ENCODE measurements at places on chromosomes 16 and 17. TPM values are rescaled to one million over a fixed set of nuclear protein-coding genes. Genes with fewer than 3 reads are reported as not detected.

The ITGAL gene
- 9.2 TPM for total RNA-seq

The CD300C gene
- not detected for total RNA-seq

The CCT6B gene
- total RNA-seq = 0.66 TPM

DNA sequence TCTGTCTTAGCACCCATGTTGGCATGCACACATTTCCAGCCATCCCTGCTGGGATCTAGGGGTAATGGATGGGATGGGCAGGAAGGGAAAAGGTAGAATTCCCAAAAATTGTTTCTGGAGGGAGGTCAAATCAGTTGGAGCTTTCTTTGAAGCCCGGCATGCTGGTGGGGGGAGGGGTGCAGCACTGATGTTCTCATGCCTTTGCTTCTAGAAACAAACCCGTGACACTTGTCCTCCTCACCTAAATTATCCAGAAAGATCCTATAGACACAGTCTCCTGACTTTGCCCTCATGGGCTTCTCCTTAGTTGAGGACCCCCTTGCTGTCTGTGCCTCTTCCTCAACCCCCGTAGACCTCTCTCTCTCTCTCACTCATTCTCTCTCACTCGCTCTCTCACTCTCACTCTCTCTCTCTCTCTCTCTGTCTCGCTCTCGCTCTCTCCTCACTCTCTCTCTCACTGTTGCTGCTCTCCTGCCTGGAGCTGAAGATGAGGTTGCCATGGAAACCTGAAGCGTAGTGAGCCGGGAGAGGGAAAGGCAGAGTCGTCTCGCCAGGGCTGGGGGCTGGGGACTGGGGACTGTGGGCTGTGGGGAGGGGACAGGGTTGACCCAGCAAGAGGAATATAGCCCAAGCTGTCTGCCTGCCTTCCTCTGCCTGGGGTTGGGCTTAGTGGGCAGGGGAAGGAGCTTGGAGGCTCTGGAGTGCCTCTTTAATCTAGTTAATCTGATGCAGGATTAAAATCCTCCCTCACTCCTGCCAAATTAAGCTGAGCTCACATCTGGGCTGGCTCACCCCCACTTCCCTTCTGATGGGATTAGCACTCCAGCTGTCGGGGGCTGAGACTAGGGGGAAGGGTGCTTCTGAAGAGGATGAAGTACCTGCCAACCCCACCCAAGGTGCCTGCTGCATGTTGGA is 16.1 kb downstream of the LASP1 start:
- peak; percentile 60 for DNase-seq

DNA sequence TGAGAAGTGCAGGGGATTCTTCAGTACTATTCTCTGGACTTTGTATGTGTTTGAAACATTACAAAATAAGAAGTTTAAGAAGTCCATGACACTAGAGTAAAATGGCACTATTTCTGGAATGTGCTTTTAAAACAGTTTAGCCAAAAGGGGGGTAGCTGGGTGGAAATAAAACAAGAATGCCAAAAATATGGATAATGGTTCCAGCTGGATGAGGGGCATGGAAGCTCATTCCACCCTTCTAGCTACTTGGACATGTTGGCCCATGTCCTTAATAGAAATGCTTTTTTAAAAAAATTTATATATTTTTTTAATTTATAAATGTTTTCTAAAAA is 13.1 kb downstream of the ZC3H7A start:
- DNase-seq = no peak

DNA sequence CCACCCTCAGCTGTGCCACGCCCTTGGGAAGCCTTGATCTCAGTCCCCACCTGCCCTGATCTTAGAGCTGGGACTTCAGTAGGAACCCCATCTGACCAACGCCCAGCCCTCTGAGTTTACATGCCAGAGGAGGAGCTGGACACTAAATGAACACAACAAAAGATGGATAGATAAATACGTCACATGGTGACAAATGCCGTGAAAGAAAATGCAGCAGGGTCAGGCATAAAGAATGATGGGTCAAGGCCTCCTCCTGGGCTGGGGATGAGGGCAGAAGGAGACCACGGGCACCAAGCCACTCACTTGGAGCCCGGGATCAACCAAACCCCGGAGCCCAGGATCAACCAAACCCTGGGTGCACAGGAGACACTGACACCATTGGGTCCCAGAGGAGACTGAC is 354.9 kb downstream of the C16orf95 start:
- no peak for DNase-seq

GRCh38 chr17:2909175-2909845 is 113.1 kb downstream of the RAP1GAP2 start:
- no peak for DNase-seq

DNA sequence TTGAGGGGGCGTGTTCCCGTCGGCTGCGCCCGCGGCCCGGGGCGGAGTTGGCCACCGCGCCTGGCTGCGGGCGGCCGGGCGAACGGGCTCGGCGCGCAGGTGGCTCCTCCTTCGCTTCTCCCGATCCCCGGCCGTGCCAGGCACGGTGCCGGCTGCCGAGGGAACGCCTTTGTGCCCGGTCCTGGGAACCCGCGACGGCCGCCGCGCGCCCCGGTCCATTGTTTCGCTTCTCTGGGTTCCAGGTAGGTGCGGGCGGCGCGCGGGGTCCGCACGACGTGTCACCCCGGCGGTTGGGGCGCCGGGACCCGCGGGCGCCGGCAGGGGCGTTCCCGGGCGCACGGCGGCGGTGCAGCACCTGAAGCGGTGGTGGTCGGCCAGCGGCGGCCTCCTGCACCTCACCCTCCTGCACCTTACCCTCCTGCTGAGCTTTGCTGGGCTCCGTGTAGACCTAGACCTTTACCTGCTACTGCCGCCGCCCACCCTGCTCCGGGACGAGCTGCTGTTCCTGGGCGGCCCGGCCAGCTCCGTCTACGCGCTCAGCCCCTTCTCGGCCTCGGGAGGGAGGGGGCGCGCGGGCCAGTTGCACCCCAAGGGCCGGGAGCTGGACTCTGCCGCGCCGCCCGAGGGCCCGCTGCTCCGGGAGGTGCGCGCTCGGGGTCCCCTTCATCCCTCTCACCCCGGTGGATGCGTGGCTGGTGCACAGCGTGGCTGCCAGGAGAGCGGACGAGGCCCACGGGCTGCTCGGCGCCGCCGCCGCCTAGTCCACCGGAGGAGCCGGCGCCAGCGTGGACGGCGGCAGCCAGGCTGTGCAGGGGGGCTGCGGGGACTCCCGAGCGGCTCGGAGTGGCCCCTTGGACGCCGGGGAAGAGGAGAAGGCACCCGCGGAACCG is 99.9 kb downstream of the EFCAB13 start:
- DNase-seq = peak; percentile 28

DNA sequence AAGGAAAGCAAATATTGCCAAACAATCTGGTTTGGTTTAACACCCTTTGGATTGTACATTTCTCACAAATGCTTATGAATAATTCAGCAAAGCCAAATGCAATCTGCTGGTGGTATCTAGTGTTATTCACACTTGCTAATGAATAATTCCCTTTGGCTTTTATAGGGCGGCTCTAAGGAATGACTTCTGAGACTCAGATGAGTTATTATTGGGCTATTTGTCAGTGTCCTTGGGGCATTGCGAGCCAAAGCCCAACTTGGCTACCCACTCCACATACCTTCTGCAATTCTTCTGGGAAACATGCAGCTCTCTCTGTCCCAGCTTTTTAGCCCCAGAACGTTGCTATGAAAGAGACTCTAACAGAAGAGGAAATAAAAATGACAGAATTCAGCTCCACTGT is 41.1 kb downstream of the FTO start:
- DNase-seq = peak; percentile 50

DNA sequence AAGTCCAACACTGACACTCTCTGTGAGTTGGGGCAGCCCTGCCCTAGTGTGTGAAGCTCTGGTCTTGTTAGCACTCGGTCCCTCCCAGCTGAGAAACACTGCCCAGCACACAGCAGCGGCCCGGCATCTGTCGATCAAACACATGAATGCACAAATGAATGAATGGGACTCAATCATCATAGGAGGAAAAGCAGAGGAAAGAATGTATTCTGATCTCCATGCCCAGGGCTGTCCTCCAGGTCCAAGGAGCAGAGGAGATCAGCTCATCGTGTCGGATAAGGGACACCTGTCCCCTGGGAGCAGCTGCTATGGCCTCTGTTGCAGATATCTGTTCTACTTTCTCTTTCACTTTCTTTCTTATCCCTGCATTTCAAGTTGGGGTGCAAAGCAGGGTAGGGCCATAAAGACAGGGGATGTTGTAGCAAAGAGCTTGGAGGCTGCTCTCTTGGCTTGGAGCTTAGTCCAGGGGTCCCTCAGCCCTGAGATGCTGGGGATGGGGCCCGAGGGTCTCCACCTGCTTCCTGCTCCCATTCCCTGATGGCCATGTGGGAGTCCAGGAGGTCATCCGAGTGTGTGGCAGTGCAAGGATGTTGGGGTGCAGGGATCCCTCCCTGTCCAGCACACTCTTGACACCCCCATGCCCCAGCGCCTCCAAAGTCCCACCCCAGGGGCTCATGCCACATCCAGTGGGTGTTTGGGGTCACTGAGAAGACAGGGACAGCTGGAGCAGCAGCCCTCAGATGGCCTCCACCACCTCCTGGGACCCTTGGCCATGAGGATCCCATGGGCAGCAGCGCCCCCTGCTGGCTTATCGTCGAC is 88.2 kb downstream of the IRF8 start:
- DNase-seq = no peak

GRCh38 chr16:50842013-50842505 is 100.2 kb downstream of the CYLD start:
- DNase-seq = no peak

DNA sequence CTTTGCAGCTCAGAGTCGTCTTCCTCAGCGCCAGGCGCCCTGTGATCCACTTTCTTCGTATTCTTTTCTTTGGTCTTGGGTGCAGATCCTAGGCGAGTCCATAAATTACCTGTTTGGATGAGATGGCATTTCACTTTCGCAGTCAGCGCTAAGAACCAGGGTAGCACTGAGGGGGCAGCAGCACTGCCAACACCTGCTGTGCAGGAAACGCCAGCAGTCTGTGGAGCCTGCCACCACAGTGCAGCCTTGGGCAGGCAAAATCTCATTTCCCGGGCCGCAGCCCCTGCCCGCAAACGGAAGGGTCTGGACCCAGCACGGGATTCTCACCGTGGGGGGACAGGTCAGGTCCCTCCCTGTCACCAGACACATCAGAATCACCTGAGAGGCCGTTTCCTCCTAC is 12.2 kb upstream of the ITGAE start:
- DNase-seq = no peak

DNA sequence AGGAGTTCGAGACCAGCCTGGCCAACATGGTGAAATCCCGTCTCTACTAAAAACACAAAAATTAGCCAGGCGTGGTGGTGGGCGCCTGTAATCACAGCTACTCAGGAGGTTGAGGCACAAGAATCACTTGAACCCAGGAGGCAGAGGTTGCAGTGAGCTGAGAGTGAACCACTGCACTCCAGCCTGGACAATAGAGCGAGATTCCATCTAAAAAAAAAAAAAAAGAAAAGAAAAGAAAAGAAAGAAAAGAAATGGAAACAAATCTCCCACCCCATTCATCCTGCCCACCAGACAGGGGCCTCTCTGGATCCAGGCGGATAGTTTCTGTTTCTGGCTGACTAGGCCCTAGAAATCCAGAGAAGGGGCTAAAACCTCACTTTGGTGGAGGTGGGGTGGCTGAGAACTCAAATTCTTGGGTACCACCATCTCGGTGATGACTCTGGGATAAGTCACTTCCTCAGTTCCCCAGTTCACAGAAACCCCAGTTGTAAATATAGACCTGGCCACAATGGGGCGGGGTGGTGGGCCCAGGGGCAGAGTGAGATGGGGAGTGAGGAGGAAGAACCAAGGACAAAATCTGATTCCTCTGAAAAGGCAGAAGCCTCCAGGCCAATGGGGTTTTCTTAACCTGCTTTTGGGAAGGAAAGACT is 22.2 kb downstream of the SOCS1 start:
- DNase-seq = no peak

DNA sequence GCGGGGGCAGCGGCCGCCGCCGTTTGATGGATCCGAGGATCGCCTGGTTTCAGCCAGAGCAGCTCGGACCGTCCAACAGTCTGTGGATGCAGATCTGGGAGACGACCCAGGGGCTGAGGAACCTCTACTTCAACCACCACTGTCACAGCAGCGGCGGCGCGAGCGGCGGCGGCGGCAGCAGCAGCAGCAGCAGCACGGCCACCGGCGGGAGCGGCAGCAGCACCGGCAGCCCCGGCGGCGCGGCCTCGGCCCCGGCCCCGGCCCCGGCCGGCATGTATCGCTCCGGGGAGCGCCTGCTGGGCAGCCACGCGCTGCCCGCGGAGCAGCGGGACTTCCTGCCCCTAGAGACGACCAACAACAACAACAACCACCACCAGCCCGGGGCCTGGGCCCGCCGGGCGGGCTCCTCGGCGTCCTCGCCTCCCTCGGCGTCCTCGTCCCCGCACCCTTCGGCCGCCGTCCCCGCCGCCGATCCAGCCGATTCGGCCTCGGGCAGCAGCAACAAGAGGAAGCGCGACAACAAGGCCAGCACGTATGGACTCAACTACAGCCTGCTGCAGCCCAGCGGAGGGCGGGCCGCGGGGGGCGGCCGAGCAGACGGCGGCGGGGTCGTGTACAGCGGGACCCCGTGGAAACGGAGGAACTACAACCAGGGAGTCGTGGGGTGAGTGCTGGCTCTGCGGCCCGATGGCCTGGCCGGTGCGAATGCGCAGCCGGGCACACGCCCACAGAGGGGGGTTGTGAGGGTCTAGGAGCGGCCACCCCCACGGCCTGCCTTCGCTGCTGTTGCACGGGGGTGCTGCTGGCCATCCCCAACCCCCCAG is 702 bp downstream of the TENT4B start:
- DNase-seq = peak; percentile 35
